ENCODE measurements at places on chromosomes 2 and 18. TPM values are rescaled to one million over a fixed set of nuclear protein-coding genes. Genes with fewer than 3 reads are reported as not detected.

- peak; percentile 55 for DNase-seq
Observed at GRCh38 chr2:85324639-85325465, 2.9 kb downstream of the TGOLN2 start.

- peak; percentile 7 for DNase-seq
Observed at GRCh38 chr18:68733707-68734106, 18.8 kb upstream of the TMX3 start.

ASXL3 gene
- under 0.01 TPM for total RNA-seq

DNA sequence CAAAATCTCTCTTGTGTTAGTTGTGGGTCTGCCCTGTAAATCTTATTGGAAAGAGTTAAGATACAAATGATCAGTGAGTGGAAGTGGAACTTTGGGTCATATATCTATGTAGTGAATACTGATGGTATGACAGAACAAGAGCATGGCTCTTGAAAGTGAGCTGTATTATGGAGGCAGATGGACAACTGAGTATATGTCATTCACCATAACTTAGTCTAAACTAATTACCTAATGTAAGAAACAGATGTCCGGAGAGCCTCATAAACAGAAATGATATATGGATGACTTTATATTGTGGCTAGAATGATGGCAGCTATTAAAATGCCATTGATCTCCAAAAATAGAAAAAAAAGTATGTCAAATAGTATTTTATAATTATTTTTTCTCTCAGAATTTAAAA, 72.4 kb downstream of the FASTKD2 start:
- DNase-seq, result no peak

GRCh38 chr2:64315291-64315960, 138.5 kb upstream of the LGALSL start:
- no peak for DNase-seq

All from bronchial epithelial cell (primary cell).